CD8-positive, alpha-beta memory T cell (primary cell): ENCODE measurements at places on chromosomes 7 and 10. TPM values are rescaled to one million over a fixed set of nuclear protein-coding genes. Genes with fewer than 3 reads are reported as not detected.

GRCh38 chr7:69770613-69771012, 172.3 kb downstream of the AUTS2 start:
- no peaks in the 10 kb centered on the region for H3K36me3 ChIP-seq
- H3K4me3 ChIP-seq: no peak overlapping the region
- H3K4me1 ChIP-seq: no peaks in the 10 kb centered on the region

- no peak for DNase-seq
- H3K4me3 ChIP-seq: no peak overlapping the region
- no peaks in the 10 kb centered on the region for H3K36me3 ChIP-seq
- H3K27me3 ChIP-seq: no peaks in the 10 kb centered on the region
- peaks cover 32% of the 10 kb centered on the region for H3K4me1 ChIP-seq
Observed at GRCh38 chr7:55306331-55306730, 58.8 kb upstream of the LANCL2 start.

The PRKCQ gene
- total RNA-seq: 46.7 TPM

- no peaks in the 10 kb centered on the region for H3K27me3 ChIP-seq
- no peak overlapping the region for H3K4me3 ChIP-seq
- no peak for DNase-seq
- H3K27ac ChIP-seq: no peak overlapping the region
- no peaks in the 10 kb centered on the region for H3K4me1 ChIP-seq
Observed at GRCh38 chr10:35946556-35946955, 304.5 kb upstream of the FZD8 start.

The NUTM2B gene
- total RNA-seq: 1.1 TPM

DNA sequence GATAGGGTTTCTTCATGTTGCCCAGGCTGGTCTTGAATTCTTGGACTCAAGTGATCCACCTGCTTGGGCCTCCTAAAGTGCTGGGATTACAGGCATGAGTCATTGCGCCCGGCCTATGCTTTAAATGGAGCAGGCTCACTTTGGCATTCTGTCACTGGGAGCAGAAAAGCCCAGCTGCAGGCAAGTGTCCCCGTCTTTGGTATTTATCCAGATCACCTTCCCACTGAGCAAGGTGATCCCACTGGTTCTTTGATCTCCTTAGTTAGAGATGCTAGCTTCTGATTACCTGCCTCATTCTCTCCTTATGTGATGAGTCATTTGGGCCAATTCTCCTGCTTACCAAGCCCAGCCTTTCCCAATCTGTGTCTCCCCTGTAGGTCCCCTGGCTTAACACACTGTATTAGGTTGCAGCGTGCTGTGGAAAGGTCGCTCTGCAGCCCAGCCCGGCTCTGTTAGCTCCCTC, 39.3 kb downstream of the SPDYE5 start:
- DNase-seq: no peak
- no peak overlapping the region for H3K4me3 ChIP-seq
- H3K27ac ChIP-seq: no peak overlapping the region
- peaks cover 7% of the 10 kb centered on the region for H3K4me1 ChIP-seq
- no peaks in the 10 kb centered on the region for H3K36me3 ChIP-seq

DNA sequence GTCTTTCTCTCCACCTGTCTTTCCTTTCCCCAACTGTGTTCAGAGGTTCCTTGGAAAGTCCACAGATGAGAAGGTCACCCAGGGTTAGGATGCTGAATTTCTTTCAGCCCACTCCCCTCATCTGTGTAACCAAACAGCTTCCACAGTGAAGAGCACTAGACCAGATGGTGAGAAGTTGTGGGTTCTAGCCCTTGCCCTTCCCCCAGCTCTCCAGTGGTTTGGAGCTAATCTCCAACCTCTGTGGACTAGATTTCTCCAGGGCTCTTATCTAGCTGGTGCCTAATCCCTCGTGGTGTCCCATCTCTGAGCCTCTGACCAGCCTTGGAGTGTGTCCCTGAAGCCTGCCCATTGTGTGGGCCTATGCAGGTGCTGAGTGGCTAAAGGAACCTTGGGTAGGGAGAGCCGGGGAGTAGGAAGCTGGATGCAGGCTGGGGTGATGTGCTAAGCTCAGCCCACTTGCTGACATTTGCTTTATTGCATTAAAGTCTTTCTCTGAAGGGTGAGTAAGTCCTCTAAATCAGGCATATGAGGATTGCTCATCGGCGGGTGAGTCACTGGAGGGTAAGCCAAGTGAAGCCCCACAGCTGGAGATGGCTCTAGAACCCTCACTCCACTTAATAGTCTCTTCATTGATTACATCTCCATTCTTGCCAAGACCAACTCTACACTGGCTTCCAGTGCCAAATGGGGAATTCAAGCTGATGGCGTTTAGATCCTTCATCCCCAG, 14.9 kb downstream of the DUSP5 start:
- H3K27ac ChIP-seq: no peak overlapping the region
- no peaks in the 10 kb centered on the region for H3K27me3 ChIP-seq
- H3K36me3 ChIP-seq: peaks cover 10% of the 10 kb centered on the region
- no peak for DNase-seq

DNA sequence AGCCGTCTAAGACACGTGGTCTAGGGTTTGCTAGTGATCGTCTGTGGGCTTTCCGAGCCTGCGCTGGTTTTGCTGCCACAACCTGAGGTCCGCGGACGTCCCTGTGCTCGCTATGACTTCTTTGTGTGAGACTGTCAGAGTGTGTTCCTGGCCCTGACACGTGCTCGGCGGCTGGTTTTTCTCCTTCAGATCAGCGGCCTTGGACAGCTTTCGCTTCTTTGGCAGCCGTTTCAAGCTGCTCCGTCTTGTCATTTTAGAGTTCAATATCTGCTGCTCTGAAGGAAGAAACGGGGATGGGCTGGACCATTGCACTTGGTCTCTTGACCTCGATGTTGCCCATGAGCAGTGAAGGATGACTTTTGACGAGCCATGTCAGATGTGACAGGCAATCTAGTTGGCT, 147.3 kb downstream of the MGMT start:
- no peak overlapping the region for H3K27ac ChIP-seq
- DNase-seq: no peak
- H3K36me3 ChIP-seq: no peaks in the 10 kb centered on the region
- H3K4me1 ChIP-seq: no peaks in the 10 kb centered on the region
